Tongue (tissue), 3 donors: ENCODE measurements at places on chromosomes 16 and 17.

GRCh38 chr17:1011760-1012735 lies 15.1 kb downstream of the TIMM22 start:
- DNase-seq = no peak

- DNase-seq = no peak
Observed at GRCh38 chr16:69712914-69713581, 13.3 kb downstream of the NQO1 start.

- DNase-seq = peak; percentile 11
Observed at GRCh38 chr16:10182222-10183053, at the start of gene GRIN2A. TSS of gene GRIN2A (minus strand) at chr16:10182428. CDS start at chr16:10180411, 2,017 bp downstream.

DNA sequence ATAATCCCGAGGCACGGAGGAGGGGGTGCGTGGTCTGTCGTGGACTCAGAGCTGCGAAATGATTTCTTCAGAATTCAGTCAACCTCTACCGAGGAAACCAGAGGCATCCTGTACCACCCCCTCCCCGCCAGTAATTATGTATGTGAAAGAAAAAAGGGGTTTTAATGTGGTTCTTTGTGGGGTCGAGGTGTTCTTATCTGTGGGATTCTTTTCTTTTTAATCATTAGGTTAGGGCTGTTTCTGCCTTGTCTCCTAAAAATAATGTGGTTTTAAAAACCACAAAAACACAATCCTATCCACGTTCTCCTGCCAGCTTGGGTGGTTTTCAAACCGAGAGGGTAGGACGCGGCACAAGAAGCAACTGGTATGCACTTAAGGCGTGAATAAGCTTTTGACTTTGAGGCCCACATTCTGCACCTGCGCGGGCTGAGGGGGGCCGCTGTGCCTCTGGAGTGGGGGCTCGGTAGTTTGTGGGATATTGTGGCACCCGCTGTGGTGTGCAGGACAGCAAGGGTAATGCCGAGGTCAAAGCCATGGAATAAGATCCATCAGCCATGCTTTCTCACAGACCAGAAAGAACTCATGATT lies 1.0 kb downstream of the SLC47A1 start:
- DNase-seq = no peak

DNA sequence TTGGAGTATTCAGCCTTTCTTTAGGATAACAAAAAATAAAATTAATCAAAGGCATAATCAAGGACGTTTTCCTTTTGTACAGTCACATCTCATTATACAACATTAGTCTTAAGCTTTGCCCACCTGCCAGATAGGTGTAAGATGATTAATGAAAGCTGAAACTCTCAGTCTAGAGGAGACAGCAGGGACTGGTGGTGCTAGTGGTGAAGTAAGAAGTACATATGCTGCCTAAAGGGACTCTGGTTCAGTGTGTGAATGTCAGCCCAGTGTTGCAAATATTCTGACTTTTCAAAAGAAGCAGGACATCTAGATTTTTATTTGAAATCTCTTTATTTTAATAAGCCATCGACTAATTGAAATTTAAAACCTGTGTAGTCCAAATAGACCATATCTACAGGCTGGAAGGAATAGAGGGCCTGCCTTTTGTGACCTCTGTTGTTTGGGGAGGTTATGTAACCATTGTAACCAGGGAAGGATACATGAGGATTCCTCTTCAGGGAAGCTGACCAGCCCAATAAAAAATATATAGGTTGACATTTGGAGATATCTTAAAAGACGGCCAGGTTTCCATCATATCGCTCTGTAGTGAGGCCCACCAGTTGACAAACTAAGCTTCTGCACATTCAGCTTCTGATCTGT lies 54.1 kb downstream of the FTO start:
- DNase-seq = no peak

- DNase-seq = no peak
Observed at GRCh38 chr17:78952706-78953105, 27.0 kb downstream of the LGALS3BP start.
